Activated CD8-positive, alpha-beta T cell treated with anti-CD3 and anti-CD28 coated beads, Interleukin-2, amount 10 ng/mL, durations not matched to agents 7 days and 5 days (primary cell): ENCODE measurements at places on chromosomes 1 and 21. TPM values are rescaled to one million over a fixed set of nuclear protein-coding genes. Genes with fewer than 3 reads are reported as not detected.

Gene SERTAD4
- not detected for total RNA-seq

Gene SPATA17
- total RNA-seq, result not detected

Gene FAM110D
- not detected for total RNA-seq

Gene PERM1
- not detected for total RNA-seq

Gene FALEC
- total RNA-seq, result not detected

Gene STUM
- total RNA-seq, result not detected

Gene PDZK1IP1
- total RNA-seq, result not detected

Gene HYI
- total RNA-seq, result 9.5 TPM

Gene DCDC2B
- total RNA-seq, result not detected

Gene MFAP2
- total RNA-seq, result not detected

Gene RUSC1
- total RNA-seq, result 35.1 TPM

Gene STK40
- total RNA-seq, result 72.4 TPM

Gene FPGT
- total RNA-seq, result 8.5 TPM

Gene SPATA46
- not detected for total RNA-seq

Gene KLHL20
- total RNA-seq, result 22.3 TPM

Gene SPRR2E
- total RNA-seq, result not detected

Gene RAD54L
- total RNA-seq, result 63.9 TPM

Gene HSD3B1
- total RNA-seq, result not detected

Gene MEX3A
- total RNA-seq, result 0.05 TPM

Gene AMPD1
- total RNA-seq, result not detected

Gene ZNF648
- total RNA-seq, result not detected

Gene EPS8L3
- total RNA-seq, result not detected

Gene MAGOH
- total RNA-seq, result 83.1 TPM

Gene LRRC52
- total RNA-seq, result not detected

Gene GBP1
- 146 TPM for total RNA-seq

Gene LCE2B
- total RNA-seq, result not detected

Gene DNAJC28
- total RNA-seq, result 0.40 TPM

Gene CLEC20A
- total RNA-seq, result not detected

Gene AQP10
- total RNA-seq, result not detected

Gene GCSAML
- total RNA-seq, result not detected
